ENCODE measurements at places on chromosomes 13 and 19.

- DNase-seq, result peak; percentile 14
Measured at GRCh38 chr19:52536448-52536800, 9.0 kb downstream of the ZNF808 start.

DNA sequence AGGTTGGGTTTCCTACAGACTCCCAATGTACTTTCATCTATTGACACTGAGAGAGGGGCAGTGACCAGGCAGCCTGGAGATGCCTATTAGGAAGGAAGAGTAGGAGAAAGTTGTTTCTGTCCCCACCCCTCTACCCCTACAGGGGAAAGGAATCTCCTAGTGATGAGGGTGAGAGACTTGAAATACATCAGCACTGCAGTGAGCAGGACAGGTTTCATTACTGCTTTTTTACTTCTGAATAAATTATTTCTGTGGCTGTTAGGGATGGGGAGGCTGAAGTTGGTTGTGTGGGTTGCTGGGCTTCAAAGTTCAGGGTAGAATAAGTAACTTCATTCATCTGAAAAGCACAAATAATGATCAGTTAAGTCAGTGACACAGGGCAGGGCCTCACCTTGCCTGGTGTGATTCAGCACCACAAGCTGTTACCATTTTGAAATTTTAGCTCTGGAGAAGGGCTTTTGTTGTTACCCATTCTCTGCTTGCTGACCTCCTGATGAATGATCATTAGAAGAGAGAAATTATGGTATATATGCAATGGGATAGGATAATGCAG is 19.3 kb downstream of the CEACAM1 start:
- no peak for DNase-seq

DNA sequence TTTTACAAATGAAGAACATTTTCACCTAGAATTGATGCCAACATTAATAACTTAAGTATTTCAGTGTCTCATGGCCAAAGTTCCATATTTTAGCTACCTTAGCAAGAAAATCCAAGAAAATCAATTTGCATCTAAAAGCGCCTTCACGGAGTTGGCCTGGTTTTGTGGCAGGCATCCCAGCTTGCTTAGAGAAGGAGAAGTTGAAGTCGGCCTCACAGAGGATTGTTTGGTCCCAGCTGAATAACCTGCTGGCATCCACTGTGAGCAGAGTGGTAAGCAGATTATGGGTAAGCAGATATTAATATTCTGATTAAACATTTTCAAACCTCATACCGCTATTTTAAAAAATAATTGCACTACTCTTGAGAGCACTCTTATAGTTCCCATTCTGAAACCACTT is 62.3 kb upstream of the STARD13 start:
- no peak for DNase-seq

DNA sequence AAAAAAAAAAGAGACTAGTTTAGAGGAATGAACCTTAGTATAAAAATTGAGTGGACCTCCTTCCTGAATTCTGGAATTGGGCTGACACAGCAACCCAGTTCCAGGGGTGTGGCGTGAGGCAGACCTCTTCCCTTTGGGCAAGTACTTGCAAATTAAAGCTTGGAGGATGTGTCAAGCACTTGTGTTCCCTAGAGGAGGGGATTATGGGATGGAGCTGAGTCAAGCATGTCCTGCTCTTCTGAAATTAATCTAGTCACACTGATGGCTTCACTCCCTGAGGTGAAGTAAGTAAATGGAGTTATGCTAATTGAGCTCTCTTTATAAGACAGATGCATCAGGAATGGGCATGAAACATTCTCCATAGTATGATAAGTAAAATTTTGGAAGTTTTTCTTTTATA is 107.7 kb upstream of the HTR2A start:
- DNase-seq, result no peak

GRCh38 chr13:76703216-76703615 is 183.0 kb downstream of the KCTD12 start:
- no peak for DNase-seq

DNA sequence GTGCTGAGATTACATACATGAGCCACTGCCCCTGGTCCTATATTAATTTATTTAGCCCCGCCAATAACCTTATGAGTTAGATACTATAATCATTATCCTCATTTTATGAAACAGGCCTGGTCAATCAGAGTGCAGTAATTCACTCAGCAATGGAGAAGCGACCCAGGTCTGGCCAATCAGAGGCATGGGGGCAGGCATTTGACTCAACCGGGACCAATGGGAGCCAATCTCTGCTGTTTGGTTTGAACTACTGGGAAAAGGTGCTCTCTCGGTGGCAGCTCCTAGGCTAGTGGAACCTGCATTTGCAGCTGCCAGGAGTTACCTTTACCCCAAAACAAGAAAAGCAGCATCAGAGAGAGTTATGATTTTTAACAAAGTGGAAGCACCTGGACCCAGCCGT is 6.6 kb downstream of the SIRT2 start:
- DNase-seq, result no peak

DNA sequence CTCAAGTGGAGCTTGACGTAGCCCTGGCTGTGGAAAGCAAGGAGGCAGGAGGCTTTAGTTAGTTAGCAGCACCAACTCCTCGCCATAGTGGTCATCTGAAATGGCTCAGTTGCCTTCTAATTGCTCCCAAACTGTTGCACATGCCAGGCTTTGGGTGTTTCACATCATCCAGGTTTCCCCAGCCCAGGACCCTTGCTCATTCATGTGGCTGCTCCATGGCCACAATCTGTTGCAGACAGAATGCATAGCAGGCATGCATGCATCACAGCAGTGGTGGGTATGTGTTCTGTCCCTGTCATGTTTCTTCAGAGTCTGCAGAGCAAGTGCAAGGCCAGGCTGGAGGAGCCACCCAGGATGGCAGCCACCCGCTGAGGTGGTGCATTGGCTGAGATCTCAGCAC is 407.6 kb downstream of the TSHZ3 start:
- no peak for DNase-seq

GRCh38 chr19:37719111-37719926 is at the start of gene ZNF607:
TSS of gene ZNF607 (minus strand) at chr19:37719761. CDS start at chr19:37711618, 8,143 bp downstream.
- peak; percentile 74 for DNase-seq

DNA sequence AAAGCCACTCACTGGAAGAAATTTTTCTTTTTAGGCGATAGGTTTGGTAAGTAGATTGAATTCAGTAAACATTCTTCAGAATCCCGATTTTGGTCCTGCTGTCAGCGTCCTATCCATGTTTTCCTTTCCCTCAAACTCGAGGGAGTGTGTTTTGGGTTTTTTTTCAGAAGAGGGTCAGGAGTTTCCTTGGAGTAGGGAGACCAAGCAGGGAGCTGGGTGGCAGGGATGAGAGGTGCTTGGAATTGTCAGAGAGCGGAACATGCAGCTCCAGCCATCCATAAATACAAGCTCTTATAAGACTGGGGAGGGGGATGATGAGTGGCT is 1.6 kb upstream of the PCDH8 start:
- no peak for DNase-seq

DNA sequence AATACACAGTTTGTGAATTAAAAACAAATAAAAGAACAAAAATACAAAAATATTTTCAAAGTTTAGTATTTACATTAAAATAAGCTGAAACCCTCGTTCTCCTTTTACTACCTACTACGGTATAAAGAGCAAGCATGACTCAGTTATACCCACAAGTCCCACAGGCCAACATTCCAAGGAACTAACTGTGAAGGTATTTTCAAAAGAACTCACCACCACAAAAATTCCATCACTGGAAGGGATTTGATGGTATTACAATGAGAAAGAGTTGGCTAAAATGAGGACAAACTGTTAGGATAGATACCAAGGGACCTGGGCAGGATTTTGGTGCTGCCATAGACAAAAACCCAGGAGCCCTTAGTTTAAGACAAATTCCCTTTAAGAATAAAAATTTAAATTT is 122.7 kb downstream of the TBC1D4 start:
- DNase-seq, result no peak

GRCh38 chr13:27022571-27023311 is 148.9 kb downstream of the USP12 start:
- no peak for DNase-seq

DNA sequence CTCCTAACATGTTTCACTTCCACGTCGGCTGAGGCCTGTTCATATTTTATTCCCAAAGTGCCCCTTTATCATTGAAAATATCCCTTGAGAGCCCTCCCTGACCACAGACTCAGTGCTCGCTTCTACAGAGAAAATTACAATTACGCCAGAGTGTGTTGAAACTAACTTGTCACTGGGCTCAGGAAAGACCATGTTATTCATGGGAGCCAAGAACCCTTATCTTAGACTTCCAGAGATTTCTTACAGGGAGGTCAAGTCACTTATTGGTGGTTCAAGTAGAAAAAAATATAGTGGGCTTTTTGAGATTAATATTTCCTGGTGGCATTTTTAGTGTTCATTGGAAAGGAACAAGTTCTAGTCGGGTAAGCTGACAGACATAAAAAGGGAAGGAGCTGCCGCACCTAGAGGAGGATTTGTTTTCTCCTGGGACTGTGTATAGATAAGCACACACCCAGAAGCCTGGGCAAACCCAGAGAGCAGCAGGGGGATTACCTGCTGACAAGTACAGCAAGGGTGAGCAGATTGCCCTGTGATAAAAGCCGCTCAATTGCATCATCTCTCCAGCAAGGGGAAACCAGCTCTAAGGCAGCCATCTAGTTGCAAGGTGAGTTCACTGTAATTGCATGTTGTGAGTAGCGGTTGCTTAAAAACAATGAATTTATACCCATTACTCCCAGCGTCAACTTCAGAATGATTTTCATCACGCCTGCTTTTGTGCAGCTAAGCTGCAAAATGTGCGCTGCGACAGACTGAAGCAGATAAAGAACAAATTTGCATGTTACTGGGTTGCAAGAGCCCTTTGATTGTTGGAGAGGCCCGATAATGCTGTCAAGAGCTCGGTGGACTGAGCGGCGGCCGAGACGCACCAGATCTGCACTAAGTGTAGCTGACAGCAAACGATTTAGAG is 46.2 kb downstream of the DCT start:
- DNase-seq, result no peak

DNA sequence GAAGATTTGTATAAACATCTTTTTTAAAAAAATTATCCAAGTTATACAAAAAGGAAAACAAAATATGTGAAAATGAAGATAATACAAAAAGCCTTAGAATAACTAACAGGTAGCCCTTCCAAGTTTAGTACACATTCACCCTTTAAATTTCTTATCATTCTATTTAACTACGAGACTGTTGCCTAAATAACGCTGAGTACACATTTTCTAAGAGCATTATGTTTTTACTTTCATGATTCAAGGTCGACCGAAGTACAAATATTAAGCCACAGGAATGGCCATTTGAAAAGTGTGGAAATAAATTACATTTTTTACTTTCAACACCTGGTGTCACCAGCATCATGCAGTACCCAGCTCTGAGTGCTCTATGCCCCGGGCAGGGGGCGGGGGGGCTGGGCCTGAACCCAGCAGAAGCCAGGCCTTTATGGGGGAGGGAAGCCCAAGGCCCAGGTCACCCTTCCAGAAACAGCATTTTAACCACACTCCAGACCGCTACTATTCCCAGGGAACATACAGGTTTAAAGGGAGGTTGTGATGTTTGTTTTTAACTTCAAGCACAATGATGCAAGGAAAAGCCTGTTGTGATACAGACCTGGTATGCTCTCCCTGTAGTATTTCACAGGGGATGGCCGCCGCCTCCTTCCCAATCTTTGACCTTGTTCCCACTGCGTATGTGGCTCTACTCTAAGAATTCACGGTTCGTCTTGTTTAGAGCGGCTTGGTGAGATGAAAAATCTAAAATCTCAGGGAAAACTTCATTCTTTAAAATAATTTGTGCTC is 24.0 kb downstream of the GGACT start:
- no peak for DNase-seq

GRCh38 chr13:76741046-76741445 is 145.2 kb downstream of the KCTD12 start:
- DNase-seq, result no peak

- no peak for DNase-seq
Measured at GRCh38 chr13:88676016-88676415, 1004.8 kb downstream of the SLITRK5 start.

DNA sequence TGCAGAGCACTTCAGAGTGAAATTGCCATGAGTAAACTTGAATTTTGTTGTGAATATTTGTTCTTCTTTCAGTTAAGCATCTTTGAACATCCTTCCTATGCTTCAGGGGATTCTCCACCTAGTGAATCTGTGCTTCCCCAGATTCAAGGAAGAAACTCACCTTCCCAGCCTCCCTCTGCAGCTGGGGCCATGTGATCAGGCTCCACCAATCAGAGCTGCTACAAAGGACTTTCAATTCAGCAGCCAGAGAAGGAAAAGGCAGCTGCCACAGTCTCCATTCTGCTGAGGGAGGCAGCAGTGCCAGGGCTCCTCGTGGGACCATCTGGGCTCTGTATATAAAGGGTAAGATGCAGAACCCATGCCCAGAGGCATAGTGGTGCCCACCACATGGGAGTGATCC is 89.7 kb upstream of the SIAH3 start:
- DNase-seq, result no peak

GRCh38 chr19:35229601-35230000 is 1.1 kb upstream of the FAM187B start:
- DNase-seq, result no peak

GRCh38 chr13:49308097-49308875 is 60.6 kb downstream of the CDADC1 start:
- DNase-seq, result no peak

GRCh38 chr13:96900986-96901385 is 93.3 kb downstream of the OXGR1 start:
- DNase-seq, result no peak

DNA sequence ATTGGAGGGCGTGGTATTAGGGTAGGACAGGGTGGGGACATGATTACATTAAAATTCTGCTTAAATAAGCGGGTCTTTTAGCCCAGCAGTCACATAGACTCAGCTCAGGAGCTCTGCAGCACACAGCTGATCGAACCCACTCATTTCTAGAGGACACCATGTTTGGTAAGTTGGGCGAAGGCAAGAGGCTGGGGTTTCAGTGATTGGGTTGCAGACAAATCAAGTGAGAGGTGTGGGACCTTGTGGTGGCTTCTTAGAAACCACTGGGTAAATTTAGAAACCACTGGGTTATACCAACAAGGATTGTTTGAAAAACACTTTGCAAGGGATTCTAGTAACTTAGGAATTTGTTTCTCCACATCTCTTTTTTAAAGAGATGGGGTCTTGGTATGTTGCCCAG is at the start of gene LEUTX:
Gene LEUTX, plus strand, starts transcription at position 92 of the 400 bp plus-strand sequence. Its CDS starts 67 bp downstream, at position 159.
- DNase-seq, result no peak

DNA sequence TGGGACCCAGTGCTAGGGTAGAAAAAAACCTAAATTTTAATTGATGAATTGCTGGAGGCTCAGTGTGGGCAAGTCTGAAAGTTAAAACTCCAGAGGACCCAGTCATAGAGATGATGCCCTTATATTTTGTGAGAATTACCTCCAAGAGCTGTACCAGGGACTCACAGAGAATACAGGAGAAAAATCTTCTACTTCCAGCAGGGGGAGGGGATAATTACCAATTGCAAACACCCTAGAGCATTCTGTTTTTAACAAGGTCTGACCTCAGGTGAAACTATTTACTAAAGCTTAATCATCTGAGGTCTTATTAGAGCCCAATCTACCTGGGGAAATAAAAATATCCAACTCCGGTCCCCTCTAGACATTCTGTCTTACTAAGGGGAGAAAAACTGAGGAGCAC is 994.7 kb upstream of the MIR17HG start:
- no peak for DNase-seq

- DNase-seq, result no peak
Measured at GRCh38 chr19:52336791-52337381, 843 bp downstream of the ZNF610 start.
